ENCODE measurements at places on chromosomes 16 and 17.

DNA sequence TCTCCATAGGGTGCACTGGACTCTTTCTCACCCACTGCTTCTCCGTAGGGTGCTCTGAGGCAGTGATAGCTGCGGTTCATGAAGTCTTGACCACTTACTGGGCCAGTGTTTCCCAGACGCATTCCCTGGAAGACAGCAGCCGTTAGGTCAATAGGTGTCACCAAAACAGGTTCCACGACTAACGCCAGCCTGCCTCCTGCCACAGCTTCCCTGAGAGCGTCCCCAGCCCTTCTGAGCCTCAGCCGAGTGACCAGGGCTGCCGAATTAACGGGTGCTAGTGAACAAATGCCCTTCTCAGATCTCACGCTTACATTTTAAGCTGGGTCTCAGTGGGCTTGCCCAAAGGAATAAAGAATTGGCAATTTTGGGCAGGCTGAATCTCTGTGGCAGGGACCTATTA lies 188.7 kb upstream of the TNRC6C start:
- no peak for DNase-seq

DNA sequence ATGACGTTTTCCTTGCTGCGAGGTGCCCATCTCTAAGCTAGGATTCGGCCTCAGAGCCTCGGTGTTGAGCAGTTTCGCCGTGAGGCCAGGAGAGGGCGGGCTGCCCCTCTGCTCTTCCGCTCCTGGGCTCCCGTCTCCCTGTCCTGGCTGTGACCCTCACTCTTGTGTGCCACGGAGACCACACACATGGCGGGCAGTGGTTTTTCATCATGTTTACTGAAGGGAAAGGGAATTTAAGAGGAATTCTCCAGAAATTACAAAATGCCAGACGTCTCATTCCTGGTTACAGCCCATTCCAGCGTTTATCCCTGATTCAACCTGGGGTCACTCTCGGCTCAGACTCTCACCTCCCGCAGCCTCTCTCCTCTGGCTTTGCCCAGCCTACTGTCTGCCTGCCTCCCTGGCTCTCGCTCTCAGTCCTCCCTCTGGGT lies 96.8 kb upstream of the ELAC2 start:
- DNase-seq = peak; percentile 35

GRCh38 chr16:11562941-11563340 lies 23.8 kb downstream of the LITAF start:
- DNase-seq = no peak

DNA sequence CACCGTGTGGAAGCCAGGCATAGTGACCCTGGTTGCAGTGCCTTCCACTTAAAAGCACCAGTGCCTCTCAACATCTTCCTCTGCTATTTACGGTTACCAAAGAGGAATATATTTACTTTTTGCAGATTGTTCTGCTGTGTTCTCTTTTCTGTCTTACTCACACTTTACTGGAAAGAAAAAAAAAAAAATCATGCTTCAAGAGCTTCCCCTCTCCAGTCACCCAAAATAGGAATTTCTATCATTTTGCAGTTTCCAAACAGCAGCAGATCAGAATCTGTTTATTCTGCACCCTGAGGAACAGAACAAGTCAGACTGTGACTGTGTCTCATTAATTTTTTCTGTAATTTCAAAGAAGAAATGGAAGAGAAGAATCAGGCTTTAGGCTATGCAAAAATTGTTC lies 96.1 kb downstream of the KCNJ2 start:
- no peak for DNase-seq

- no peak for DNase-seq
These were observed 9.4 kb upstream of the TOM1L1 start for GRCh38 chr17:54891176-54891821.

DNA sequence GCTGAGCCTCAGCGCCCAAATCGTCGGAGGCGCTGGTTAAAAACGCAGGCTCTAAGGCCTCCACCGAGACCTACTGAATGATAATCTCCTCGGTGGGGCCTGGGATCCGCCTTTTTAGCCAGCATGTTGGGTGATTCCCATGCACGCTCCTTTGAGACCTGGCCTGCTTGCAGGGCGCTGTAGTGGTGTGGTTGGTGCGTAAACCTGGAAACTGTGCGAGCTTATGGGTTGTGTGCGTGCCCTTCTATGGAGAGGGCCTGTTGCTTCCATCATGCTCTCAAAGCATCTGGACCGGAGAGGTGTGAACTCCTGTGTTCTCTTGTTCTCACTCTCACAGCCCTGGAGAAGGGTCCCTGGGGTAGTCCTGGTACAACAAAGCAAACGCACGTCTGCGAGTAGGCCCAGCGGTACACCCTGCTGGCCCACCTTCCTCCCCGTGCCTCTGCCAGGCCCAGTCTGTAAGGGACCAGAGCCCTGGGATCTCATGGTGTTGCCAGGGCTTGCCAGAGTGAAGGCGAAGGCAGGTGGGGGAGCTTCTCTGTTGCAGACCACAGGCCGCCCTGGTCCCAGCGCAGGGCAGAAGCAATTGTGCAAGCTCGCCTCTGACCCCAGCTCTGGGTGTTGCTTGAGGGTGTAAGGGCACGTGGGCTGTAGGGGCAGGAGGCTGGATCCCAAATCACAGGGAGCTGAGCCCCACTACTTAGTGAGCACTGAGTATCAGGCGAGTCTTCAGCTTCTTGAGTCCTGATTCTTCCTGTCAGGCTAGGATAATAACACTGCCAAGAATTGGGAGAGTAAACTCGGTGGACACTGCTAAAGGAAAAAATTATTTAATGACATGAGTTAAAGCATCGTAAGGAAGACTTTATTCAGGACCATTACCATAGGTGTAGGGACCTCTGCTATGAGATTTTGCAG lies 879 bp upstream of the LRRC75A start:
- peak; percentile 44 for DNase-seq

DNA sequence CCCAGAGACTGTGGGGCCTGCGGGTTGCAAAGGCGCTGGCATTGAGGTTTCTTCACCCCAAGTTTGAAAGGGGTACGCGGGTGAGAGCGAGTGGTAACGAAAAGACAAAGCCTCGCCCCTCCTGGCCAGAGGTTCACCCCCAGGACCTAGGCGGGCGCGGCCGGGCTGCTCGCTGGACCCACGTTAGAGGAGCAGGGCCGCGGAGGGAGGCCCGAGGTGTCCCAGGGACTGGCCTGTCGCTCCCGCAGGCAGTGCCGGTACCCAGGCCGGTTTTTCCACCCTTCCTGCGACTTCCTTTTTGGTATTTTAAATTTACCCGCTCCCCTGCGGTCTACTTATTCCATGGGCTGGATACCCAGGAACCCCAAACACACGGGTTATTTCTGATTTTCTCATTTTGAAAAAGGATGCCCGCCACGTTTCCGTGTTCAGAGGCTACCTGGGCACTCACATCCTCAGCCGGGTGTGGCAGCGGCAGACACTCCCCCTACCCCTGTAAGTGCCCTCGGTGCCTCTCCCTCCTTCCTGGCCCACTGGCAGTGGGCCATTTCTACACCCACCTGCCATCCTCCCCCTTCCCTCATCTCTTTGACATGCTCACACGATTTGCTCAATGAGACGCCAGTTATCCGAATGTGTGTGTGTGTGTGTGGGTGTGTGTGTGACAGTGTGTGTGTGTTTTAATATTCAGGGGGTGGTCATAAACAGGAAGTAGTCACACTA lies 1.6 kb upstream of the FOXL1 start:
- DNase-seq = no peak

GRCh38 chr16:12527071-12527470 lies 276.6 kb downstream of the CPPED1 start:
- no peak for DNase-seq

DNA sequence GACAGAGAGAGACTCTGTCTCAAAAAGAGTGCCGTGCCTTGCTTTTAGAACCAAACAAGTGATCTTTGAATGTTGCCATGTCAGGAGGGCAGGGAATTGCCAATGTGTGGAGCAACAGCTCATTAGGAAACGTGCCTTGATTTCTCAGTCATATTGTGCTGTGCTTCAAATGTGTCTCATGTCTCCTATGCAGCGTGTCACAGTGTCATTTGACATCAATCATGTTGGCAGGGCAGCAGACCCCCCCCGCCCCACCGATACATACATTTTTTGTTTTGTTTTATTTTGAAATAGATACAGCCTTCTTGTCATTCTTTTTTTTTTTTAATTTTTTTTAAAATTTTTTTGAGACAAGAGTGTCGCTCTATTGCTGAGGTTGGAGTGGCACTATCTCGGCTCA lies 22.1 kb downstream of the MRC2 start:
- no peak for DNase-seq

- DNase-seq = no peak
These were observed 445.3 kb upstream of the MAF start for GRCh38 chr16:80045861-80046260.

DNA sequence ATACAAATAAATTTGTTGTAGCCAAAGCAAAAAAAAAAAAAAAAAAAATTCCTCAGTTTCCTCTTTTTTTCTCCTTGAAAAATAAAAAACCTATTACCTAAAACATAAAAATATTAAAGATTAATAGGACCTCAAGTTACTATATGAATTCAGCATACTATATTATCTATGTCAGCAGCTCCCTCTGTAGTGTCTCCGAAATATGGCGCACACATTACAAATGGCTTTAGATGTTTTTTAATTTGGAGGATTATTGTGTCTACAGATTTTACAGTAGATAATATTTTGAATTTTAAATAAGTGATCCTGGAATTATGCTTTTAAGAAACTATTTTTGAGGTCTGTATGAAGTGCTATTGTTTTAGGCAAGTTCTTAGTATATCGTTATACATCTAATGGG lies 94.4 kb downstream of the NLK start:
- DNase-seq = no peak

DNA sequence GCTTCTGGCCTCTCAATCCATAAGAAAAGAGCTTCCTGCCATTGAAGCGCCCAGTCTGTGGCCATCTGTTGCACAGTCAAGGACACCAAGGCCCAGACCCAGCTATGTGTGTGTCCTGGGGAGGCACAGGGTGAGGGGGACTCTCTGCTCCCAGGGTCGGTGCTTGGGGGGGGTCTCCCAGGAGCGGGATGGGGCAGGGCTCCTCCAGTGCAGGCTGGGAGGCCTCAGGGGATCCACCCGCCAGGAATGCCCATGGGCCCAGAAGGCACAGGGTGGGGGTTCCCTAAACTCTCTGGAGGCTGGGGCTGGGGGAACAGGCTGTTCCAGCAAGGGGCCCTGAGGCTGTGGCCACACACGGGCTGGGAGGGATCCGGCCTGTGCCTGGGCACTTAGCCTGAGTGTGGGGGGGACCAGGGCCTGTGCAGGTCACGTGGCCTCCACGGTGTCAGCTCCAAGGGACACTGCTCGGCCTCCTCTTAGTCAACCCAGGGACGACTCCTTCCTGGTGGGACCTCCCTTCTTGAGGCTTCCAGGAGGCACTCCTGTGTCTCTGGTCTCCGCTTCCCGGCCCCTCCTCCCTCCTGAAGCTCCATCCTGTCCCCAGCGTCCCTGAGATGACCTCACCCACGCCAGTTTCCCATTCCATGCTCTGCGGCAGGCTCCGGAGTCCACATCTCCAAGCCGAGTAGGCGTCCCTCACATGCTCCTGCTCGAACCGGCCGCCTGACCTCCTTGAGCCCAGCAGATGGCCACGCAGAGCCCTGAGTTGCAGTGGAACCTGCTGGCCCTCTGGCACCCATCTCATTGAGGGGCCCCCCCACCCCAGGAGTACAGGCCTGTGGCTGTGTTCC lies 23.1 kb upstream of the BAHCC1 start:
- DNase-seq = no peak

GRCh38 chr17:72531729-72532128 lies 410.9 kb downstream of the SOX9 start:
- no peak for DNase-seq

- DNase-seq = no peak
These were observed 73.7 kb downstream of the CNGB1 start for GRCh38 chr16:57897053-57897784.

DNA sequence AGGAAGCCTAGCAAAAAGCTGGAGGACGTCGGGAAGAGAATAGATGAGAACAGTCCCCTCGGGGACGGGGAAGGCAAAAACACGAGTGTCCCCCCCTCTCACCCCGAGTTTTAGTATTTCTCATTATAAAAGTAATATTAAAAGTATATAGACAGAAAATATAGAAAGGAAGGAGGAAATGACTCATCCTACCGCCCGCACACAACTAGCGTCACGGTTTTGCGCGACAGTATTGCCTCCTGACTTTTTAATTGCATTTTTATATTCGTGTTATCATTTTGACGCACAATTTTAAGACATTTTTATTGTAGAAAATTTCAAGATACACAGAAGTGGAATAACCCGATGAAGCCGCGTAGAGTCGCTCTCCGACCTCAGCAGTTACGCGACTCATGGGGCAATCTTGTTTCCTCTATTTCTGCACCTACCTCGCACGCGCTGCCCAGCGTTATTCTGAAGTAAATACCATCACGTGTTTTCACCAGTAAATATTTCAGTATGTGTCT lies 652 bp upstream of the SLC25A19 start:
- DNase-seq = no peak

DNA sequence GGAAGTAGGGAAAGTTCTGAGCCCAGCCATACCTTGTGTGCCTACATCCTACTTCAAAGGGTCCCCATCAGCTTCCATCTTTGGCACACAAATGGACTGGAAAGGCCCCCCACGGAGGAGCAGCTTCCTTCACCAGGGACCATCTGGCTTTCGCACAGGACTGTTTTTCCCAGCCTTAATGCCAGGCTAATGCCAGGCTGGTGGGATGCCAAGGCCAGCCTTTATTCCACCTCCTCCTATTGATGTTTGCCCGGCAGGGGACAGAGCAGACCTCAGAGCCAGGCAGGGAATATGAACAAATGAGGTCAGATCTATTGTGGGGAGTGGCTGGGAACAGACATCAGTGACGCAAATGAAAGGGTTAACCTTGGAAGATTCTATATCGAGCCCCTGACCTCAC lies 5.7 kb downstream of the GPR179 start:
- no peak for DNase-seq

GRCh38 chr16:68470461-68471150 lies 22.3 kb upstream of the SMPD3 start:
- no peak for DNase-seq
